ENCODE measurements at places on chromosomes 5 and 9.

DNA sequence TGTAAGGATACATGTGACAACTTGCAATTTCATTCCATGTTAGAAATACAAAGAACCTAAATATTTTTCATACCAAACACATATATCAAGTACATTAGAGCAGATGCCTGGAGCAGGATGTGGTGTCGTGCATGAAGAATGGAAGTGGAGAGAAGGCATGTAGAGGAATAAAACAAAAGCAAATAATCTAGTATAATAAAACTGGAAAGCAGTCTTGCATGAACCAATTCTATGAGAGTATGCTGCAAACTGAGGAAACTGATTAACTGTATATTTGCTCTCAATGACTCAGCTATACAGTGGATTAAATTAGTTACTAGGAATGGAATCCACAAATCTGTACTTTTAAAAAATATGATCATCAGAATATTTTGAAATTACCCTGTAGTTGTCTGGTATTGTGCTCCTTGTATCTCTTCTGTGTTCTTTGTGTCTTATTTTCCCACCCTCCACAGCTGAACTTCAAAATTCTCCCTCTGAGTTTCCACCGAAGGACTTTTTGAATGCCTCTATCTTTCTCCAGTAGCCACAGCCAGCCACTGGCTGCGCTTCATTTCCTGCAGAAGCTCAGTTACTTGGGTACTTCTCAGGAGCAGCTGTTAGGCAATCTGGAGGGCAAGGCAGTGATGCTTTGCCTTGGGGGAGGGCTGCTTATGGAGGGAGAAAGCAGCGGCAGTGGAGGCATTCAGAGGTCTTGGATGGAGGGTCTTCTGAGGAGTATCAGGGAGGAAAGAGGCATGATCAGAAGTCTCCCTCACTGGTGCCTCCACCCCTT, 608.0 kb downstream of the BRINP1 start:
- DNase-seq = no peak

GRCh38 chr9:1051210-1051583, 1.0 kb downstream of the DMRT2 start:
- no peak for DNase-seq

GRCh38 chr5:92513067-92513466, 1068.0 kb downstream of the NR2F1-AS1 start:
- DNase-seq = no peak

DNA sequence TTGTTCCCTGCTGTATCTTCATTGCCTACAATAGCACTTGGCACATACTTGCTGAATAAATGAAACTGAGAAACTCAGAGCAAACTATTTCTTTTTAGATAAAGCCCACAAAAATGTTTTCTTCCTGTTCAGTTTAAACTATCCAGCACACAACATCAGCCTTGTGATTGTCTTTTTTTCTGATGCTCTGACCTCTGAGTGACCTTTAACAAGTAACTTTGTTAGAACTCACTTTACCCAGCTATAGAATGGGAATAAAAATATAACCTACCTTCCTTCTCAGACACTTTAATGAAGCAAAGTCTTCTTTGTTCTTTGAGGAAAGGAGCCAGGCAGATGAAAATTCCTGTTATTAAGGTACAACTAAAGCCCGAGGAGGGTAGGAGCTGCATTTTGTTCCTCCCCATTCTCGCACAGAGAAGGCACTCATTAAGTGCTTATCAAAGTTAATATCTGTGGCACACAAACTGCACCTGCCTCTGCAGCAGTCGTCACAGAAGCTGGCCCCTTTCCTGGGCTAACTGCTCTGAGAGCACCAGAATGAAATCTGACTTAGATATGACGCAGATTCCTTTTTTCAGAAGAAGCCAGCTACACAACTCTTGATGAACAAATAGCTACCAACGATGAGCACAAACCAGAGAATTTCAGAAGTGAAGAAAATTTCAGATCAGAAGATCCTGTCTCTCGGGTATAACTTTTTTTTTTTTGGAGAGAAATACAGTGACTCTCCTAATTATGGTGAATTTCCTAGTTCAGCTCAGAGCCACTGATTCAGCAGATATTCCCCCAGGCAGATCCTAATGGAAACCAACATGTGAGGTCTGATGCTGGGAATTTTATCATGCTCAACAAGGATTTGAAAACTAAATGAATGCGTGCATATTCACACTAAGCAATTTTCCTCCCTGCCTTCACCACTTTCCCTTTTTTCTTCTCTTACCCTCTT, 31.0 kb upstream of the NR3C1 start:
- DNase-seq = peak; percentile 52

DNA sequence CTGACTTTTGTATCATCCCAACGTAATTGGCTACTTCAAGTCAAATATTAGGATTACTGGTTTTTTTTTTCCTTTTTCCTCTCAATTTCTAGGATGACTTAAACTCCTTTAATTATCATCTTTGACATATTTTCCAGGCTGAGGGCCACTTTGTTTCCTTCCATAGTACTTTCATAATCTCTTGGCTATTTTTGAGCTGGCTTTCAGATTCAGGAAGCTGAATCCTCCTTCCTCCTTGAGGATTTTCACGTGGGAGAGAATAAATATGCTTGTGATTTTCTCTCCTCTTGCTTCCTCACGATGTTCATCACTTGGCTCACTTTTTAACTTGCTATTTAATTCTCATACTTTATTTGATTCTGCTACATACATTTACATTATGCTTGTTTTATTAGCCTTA, 88.1 kb downstream of the ITGA1 start:
- no peak for DNase-seq

GRCh38 chr9:74848153-74848525, 39.6 kb downstream of the TRPM6 start:
- DNase-seq = no peak

- DNase-seq = no peak
Observed at GRCh38 chr9:27369591-27369990, 72.6 kb upstream of the EQTN start.

- no peak for DNase-seq
Observed at GRCh38 chr5:96317945-96318344, 115.1 kb downstream of the PCSK1 start.

GRCh38 chr9:133341369-133342068, 5.5 kb upstream of the SURF6 start:
- DNase-seq = no peak

- DNase-seq = no peak
Observed at GRCh38 chr9:10168241-10168640, 444.6 kb downstream of the PTPRD start.

DNA sequence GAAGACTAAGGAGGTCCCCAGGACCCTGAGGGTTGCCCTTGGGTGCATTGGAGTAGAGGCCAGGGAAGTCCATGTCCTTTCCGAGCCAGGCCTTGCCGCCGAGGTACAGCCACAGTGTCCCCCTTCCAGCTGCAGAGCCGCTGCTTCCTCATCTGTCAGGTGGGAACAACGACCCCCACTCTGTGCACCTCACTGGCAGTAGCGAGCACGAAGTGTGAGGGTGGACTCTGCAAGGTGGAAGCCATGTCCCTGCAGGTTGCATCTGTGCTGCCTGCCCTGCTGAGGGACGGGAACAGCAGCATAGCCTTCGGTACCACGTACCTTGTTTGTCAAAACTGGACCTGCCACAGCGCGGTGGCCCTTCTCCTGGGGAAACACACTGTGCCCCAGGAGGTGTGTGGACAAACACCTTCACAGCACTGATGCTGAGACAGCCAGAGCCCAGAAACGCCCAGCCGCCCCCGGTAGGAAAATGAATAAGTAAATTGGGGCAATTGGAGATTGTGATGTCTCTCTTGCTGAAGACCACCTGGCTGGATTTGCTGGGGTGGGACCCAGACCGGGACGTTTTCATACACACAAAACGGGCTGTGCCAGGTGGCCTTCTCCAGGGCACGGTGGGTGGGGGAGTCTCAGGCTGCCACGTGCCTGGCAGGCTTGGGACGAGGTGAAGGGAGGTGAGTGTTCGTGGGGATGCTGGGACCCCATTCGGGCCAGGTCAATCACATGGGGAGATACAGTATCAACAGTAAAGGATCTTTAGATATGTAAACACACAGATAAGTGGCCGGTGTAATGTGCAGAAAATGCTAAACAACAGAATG, 157.3 kb downstream of the RXRA start:
- DNase-seq = no peak

DNA sequence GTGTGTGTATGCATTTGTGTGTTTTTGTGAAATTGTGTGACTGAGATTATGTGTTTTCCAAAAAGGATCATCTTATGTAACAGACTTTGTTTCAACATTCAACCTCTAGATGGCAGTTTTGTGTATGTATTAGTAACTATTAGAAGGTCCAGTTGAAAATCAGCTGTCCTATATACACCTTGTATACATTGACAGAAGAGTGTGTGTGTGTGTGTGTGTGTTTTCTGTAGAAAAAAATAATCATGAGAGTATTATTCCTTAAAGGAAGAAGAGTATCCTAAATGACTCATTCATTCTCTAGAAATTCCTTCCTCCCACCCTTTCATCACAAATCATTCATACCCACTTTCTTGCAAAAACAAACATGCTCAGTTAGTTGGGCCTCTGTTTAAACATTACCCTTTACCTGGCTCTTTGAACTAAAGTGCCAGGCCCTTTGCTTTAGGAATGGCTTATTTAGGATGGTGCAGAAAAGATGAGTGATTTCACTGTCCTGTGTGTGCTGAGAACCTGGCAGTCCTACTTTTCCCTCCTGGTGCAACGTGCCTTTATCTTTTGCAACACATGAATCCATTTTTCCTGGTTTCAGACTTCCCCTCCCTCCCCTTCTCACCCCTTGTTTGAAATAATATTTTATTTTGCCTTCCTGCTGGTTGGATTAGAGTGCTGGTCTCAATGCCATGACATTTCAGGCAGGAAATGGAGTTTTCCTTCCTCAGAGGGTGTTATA, 152.2 kb downstream of the ARHGAP26 start:
- DNase-seq = no peak

GRCh38 chr9:99185934-99186333, 35.8 kb downstream of the ALG2 start:
- no peak for DNase-seq

- DNase-seq = peak; percentile 4
Observed at GRCh38 chr9:32251539-32251938, 132.9 kb upstream of the ACO1 start.

- DNase-seq = no peak
Observed at GRCh38 chr5:53027913-53028312, 38.8 kb downstream of the ITGA2 start.

DNA sequence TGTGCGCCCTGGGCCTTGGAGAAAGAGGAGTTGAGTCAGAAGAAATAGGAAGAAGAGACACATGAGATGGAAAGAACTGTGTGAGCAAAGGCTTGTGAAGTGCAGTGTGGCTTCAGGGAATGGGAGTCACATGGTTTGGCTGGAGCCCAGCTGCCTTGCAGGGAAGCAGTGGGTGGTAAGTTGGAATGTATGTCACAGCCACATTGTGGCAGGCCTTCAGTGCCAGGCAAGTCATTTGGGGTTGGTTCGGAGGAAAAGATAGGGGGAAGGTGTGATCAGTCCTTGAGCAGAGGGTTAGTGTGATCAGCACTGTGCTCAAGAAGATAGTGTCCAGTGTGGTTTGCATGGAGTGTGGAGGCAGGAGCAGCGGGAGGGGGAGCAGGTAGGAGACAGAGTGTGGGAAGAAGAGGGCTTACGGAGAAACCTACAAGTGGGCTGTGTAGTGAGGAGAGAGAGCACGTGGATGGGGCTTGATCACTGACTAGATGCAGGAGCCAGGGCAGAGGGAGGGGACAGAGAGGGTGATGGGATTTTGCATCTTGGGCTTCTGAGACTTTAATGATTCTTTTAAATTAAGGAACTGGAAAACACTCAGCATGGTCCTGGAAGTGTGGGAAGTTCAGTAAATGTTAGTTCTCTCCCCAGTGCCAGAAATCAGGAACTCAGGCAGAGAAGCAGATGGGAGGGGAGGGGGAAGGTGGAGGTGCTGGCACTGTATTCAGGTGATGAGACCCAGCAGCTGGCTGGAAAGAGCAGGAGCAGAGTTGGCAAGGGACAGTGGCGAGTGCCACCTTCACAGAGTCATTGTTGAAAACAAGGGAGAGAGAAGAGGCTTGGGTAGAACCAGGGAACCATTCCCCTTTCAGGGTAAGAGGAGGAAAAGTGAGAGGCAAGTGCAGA, 46.6 kb downstream of the ARHGAP26 start:
- DNase-seq = no peak

DNA sequence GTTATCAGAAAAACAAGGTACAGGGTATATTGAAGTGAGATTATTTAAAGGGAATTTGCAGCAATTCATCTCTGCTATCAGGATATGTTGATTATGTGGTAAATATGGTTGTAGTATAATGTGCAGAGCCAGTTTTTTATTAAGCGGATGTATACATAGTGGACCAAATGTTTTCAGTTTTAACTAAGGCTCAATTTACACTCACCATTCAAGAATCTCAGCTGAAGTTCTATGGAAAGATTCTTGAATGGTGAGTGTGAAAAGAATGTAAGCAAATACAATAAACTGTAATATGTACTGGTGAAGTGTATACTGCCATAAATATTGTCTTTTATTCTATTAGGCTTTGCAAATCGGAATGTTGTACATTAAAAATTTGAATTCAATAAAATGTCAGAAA, 895.9 kb upstream of the CDH10 start:
- DNase-seq = no peak

DNA sequence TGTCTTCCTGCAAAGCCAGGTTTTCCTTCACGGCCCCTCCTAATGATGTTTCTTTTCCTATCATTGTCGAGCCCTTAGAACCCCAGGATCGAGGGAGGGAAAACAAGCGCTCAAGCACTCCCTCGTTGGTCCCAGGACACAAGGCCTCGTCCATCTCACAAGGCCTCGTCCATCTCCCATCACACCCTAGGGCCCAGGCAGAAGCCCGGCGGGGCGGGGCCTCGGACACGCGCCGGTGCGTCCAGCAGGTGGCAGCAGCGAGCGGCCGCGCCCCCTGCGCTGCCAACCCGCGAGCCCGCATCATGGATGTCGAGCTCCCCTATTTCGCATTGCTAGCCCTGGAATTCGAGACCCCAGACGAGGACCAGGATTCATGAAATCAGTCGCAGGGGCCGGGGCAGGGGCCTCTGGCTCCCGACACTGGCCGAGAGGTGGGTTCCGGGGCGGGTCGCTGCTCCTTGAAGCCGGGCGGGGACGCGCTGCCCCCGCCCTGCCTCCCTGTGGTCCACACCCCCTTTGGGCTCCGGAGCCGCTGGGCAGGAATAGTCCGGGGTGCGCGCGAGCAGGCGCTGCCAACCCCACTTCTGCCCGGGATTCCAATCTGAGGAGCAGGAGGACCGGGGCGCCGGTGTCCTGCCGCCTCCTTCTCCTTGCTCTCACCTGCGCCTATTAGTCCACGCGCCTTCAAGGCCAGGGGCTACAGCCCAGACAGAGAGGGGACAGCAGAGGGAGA, at the start of gene ABLIM3:
TSS of gene ABLIM3 (plus strand) at position 270 of the 733 bp plus-strand sequence. CDS start 603 bp downstream, outside the sequence.
- peak; percentile 54 for DNase-seq

- DNase-seq = no peak
Observed at GRCh38 chr5:156394642-156395305, 67.8 kb downstream of the SGCD start.

GRCh38 chr9:88820055-88820454, 171.2 kb upstream of the S1PR3 start:
- no peak for DNase-seq

- DNase-seq = no peak
Observed at GRCh38 chr9:73270967-73271721, 119.5 kb downstream of the ANXA1 start.

GRCh38 chr5:145953202-145953601, 16.8 kb downstream of the SH3RF2 start:
- DNase-seq = no peak

All from activated CD4-positive, alpha-beta T cell treated with anti-CD3 and anti-CD28 coated beads, Interleukin-2, amount 50 U/mL, for 4 hours (primary cell).